ENCODE measurements at places on chromosomes 2 and 18. TPM values are rescaled to one million over a fixed set of nuclear protein-coding genes. Genes with fewer than 3 reads are reported as not detected.

ACVR1 gene
- 54.5 TPM for total RNA-seq

RAX gene
- not detected for total RNA-seq

SP140 gene
- total RNA-seq, result not detected

PJVK gene
- 4.3 TPM for total RNA-seq

ALPG gene
- not detected for total RNA-seq

EMILIN1 gene
- not detected for total RNA-seq

DSG1 gene
- 0.08 TPM for total RNA-seq

HADHB gene
- 126 TPM for total RNA-seq

Data from mammary epithelial cell (primary cell).